ENCODE measurements at places on chromosomes 16 and 17.

- no peak for DNase-seq
Observed at GRCh38 chr17:35740997-35741931, 9.8 kb downstream of the RASL10B start.

GRCh38 chr16:83953796-83954576, 946 bp downstream of the OSGIN1 start:
- no peak for DNase-seq

- no peak for DNase-seq
Observed at GRCh38 chr17:80455336-80455710, 21.1 kb downstream of the NPTX1 start.

DNA sequence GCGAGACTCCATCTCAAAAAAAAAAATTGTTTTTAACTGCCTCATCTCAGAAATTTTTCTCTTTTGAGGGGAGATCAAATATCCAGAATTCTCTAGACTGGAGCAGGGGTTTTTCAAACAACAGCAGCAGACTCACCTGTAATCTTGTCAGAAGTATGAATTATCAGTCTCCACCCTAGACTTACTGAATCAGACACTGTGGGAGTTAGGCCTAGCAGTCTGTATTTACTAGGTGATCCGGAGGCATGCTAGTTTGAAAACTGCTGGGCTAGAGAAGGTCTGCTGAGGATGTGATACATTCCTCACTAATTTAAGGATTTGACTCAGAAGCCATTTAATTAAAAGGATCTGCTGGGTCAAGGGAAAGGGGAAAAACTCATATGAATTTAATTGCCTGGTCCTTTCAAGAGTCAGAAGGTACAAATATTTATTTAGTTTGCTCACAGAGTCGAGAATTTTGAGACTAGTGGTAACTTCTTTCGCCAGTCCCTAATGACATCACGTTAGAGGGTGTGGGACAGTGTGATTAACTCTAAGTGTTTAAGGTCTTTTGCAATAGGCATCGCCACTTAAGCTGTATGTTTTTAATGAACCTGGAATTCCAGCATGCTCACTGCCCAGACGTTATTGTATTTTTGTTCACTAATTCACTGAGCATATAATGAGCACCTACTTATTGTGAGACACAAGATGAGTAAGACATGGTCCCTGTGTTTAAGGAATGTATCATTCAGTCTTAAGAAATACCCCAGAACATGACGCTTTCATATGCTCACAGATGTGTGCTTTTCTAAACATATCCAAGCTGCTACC, 14.2 kb downstream of the ATP6V0A1 start:
- no peak for DNase-seq

GRCh38 chr16:51822471-51822870, 671.4 kb upstream of the SALL1 start:
- no peak for DNase-seq

GRCh38 chr16:85173981-85174751, 61.9 kb upstream of the CIBAR2 start:
- no peak for DNase-seq

DNA sequence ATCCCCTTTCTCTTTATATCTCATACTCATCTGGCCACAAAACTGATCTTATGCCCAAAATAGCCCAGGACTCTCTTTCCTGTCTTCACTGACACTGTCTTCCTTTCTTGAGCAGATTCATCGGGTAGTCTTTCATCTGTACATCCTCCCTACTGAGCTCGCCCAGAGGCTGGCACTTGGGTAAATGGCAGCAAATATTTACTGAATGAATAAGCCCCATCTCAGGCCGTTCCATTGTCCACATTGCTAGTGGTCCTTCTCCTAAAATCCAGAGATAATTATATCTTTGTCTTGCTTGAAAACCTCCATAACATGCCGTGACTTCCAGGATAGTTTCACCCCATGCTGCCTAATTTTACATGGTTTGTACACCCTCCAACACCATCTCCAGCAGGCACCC, 158.1 kb upstream of the SDK2 start:
- no peak for DNase-seq

DNA sequence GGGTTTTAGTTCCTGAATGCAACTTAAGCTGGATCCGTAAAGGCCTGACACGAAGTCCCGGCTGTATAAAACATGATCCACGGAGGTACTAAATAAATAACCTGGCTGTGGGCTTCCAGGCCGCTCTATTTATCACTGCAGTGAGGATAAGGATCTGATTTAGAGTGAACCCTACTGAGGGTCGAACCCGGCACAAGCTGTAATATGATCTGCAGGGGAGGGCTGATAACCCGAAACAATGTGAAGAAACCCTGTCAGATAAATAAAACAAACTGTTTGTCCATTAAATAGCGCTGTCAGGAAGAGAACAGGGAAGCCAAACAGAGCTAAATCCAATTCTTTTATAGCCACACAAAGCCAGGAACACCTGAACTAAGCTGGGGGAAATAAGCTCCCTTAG, 375.6 kb upstream of the SALL1 start:
- no peak for DNase-seq

DNA sequence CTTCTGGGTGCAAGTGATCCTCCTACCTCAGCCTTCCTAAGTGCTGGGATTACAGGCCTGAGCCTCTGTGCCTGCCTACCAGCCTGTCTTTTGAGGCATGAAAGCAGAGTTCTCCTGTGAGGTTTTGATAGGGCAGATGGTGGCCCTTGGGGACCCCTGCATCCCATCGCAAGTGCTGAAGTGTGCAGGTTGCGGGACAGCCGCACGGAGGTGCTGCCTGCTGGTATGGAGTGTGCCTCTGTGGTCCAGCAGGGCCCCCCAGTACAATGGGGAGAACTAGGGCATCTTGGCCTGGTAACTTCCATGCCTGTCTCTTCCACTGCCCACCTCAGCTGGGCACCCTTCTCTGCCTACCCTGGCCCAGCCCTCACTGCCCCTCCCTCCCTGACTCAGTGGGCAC, 9.9 kb upstream of the NDRG4 start:
- DNase-seq = no peak

- no peak for DNase-seq
Observed at GRCh38 chr17:78364436-78365281, 4.8 kb upstream of the SOCS3 start.

GRCh38 chr17:44122816-44123355, 555 bp downstream of the HDAC5 start:
- no peak for DNase-seq

GRCh38 chr17:10018461-10018891, 113.4 kb upstream of the RCVRN start:
- DNase-seq = no peak

- DNase-seq = no peak
Observed at GRCh38 chr16:68385371-68385770, 62.9 kb downstream of the SMPD3 start.

DNA sequence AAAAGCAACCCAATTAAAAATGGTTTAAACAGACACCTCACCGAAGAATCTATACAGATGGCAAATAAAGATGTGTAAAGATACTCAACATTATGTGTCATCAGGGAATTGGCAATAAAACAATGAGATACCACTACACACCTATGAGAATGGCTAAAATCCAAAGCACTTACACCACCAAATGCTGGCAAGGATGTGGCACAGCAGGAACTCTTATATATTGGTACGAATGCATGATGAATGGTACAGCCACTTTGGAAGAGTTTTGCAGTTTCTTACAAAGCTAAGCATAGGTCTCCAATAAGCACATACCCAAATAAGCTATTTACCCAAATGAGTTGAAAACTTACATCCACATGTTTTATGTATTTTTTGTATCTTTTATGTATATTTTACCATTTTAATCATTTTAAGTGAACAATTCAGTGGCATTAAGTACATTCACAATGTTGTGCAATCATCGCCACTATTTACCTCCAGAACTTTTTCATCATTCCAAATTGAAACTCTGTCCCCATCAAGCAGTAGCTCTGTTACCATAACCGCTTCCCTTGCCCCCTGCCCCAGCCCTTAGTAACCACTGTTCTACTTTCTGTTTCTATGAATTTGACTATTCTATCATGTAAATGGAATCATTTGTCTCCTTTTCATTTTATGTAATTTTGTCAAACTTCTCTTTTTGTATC, 6.7 kb upstream of the ALDH3A2 start:
- DNase-seq = no peak

GRCh38 chr17:6903326-6903900, 71.9 kb upstream of the TEKT1 start:
- DNase-seq = no peak

DNA sequence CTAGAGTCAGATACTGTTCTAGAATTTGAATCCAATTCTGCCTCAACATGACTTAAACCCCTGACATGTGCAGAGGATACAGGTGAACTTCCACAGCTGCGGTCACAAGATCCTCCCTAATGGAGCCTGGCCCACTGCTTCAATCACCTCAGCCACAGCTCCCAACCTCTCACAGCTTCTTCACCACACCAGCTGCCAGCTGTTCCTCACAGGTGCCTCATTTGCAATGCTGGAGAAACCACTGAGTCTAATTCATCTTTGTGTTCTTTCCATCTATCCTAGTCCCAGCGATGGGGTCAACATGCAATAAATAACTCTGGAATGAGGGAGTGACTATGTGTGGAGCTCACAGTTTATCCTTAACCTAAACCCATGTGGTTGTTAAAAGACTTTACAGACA, 72.0 kb upstream of the MAF start:
- DNase-seq = no peak

Measured in hindlimb muscle (tissue), 1 donor.